Left kidney (tissue), 8 donors: ENCODE measurements at places on chromosomes 6 and 20.

DNA sequence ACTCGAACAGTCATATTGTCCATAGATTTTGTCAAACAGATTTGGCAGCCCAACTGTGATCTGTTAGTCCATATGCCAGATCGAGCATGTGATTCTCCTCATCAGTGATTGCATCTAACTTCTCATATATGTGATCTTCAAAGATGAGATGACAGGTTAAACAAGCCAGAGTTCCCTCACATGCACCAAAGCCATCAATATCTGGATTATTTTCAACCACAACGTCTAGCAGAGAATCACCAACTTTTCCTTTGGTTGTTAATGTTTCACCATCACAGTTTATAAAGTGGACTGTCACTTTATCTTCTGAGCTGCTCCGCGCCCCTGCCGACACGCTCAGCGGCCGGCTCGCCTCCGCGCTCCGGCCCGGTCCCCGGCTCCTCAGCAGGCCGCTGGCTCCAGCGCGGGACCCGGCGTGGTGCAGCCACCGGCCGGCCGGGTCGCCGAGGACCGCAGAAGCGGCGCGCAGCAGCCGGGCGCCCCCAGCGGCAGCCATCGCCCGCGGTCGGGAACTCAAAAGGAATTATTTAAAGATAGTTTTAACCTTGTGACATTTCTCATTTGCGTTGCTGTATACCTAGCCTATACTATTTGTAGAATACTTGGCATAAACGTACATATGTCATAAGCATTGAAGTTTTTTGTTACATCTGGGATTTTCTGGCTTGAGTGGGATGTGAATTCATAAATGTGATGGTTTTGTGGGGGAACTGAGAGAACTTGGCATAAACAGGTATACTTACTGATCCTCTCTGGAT, 40.1 kb upstream of the DYNLRB1 start:
- peak; percentile 24 for DNase-seq

DNA sequence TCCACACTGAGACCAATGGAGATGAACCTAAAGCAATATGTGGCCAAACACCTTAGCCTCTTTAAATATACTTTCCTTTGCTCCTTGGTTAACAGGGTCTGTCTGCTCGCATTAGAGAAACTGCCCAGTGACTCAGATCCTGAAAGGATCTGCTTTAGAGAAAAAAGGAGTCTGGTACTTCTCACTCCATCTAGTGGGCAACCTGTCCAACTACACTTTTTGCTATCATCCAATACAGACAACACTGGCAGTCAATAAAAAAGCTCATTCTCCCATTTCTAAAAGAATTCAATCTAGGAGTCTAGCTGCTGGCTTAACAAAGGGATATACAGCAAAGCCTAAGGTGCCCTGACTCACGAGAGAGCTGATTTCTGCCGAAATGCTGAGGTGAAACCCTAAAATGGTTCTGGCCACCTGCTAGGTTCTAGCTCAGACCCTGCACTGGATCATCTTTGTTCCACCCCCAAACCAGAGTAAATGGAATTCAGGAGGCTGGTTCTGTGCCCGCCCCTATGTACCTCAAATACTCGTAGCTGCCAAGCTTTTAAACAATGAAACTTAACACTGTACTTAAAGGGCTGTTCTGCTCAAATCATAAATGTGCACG, 11.5 kb downstream of the GNL1 start:
- DNase-seq: peak; percentile 45

- DNase-seq: no peak
Measured at GRCh38 chr6:51926125-51926524, 161.3 kb downstream of the PKHD1 start.

DNA sequence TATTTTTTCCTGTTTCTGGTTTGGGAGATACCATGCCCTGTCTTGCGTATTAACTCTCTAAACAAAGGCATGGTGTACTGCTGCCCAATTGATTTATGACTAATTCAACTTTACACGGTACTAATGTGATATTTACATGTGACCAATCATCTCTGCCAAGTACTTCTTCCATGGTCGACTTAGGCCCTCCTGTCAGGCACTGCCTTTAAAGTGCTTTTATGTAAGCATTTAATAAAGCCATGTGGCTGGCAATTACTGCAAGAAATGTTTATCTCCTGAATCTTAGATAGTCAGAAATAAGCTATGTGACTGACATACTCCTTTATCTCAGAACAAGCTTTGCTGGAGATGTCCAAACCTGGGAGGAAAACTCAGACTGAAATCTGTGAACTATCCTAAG, 323.4 kb downstream of the BTBD3 start:
- DNase-seq: no peak

DNA sequence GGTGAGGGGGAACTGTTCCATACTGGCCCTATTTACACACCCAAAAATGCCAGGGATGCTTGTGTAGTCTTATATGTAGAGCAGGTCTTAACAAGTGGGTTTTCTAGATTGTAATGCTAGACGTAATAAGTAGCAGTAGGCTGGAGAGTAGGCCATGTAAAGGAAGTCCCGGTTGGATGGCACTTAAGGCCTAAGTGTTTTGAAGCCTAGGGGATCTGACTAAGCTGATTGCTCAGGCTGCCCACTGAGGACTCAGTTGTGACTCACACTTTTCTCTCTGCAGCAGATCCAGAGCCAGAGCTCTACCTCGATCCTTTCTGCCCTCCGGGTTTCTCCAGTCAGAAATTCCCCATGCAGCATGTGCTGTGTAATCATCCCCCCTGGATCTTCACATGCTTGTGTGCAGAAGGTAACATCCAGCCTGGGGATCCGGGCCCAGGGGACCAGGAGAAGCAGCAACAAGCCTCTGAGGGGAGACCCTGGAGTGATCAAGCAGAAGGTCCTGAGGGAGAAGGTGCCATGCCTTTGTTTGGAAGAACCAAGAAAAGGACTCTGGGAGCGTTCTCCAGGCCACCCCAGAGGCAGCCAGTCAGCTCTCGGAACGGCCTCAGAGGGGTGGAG, 26.6 kb downstream of the ZNF133 start:
- no peak for DNase-seq

- peak; percentile 79 for DNase-seq
Measured at GRCh38 chr6:165987483-165988301, 180.0 kb downstream of the TBXT start.
